NCI-H460 (cell line): ENCODE measurements at places on chromosomes 1 and 21.

- DNase-seq, result no peak
Observed at GRCh38 chr1:10948463-10948775, 64.0 kb upstream of the TARDBP start.

- DNase-seq, result no peak
Observed at GRCh38 chr1:184296466-184297243, 90.2 kb upstream of the C1orf21 start.

GRCh38 chr1:167955915-167956314 lies 19.0 kb upstream of the MPC2 start:
- no peak for DNase-seq

DNA sequence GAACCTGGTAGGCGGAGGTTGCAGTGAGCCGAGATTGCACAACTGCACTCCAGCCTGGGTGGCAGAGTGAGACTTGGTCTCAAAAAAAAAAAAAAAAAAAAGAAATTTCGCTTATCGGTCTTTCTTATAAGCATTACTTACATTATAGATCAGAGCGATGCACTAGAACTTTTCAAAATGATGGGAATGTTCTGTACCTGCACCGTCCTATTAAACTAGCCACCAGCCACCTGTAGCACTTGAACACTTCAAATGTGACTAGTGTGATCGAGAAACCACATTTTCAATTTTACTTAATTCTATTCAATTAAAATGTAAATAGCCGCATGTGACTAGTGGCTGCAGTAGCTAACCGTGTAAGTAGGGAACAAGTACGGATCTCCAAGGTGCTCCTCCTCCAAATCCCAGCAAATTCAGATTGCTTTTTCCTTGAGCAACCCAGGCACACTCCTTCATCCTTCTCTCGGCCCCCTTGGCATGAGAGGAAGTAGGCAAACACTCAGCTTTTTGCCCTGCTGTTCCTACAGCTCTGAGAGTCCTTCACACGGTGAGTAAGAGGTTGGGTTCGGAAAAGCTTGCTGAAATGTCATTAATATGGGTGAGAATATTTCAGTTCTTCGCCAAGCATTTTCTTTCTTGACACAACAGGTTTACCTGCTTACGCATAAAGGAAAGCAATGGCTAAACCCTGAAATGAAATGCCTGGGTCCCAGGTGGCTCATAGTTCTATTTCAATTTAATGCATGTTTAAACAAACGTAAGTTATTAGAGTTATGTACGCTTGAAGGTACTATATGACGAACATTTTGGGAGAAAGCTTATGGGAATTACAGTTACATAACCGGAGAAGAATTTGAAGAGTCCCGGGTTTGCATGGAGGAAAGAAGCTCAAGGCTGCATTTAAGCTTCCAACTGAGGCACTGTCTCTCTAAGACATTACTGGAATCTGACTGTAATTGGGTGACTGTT lies 69.5 kb upstream of the HUNK start:
- no peak for DNase-seq

- DNase-seq, result no peak
Observed at GRCh38 chr1:38690790-38691449, 168.7 kb downstream of the RRAGC start.

GRCh38 chr1:214897581-214897980 lies 185.0 kb upstream of the KCNK2 start:
- no peak for DNase-seq
